Bone marrow (tissue), 2 donors: ENCODE measurements at places on chromosomes 12 and 14.

GRCh38 chr12:96237465-96238077, 43.4 kb downstream of the ELK3 start:
- DNase-seq = peak; percentile 94

DNA sequence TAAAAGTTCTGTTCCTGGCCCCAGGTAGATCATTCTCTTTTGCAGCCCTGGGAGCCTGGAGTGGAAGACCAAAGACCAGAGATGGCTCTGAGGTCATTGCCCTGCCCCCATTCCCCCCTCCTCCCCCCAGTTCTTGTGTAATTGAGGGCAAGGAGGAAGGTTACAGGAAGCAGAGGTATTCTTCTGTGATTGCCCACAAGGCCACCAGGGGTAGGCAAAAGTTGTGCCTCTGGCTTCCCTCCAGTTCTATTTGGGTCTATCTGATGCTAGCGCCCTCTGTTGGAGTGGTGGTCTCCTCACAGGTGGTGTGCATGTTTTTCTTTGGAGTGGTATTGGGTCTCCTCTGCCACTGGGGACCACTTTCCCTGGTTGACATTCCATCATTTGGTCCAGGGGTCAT, 41.2 kb upstream of the CRY1 start:
- DNase-seq = no peak

- peak; percentile 33 for DNase-seq
These were observed 25.0 kb downstream of the SH2B3 start for GRCh38 chr12:111430433-111431353.

GRCh38 chr14:64081174-64081746, 212.9 kb downstream of the ESR2 start:
- DNase-seq = no peak

DNA sequence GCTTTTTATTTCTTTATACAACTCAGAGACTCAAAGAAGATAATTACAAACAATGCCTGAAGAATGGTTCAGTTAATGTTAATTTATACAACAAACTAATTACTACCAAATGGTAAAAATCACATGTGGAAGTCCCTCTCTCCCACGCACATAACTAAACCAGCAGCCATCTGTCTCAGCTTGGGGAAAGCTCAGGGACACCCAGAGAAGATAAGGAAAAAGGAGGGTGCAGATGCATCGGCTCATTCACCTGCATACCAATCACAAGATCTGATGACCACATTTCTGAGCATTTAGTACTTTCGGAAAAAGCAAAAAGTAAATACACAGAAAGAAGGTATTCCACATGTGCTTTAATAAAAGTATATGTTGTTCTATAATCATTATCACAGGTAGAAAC, 136.3 kb downstream of the SOX5 start:
- DNase-seq = no peak

DNA sequence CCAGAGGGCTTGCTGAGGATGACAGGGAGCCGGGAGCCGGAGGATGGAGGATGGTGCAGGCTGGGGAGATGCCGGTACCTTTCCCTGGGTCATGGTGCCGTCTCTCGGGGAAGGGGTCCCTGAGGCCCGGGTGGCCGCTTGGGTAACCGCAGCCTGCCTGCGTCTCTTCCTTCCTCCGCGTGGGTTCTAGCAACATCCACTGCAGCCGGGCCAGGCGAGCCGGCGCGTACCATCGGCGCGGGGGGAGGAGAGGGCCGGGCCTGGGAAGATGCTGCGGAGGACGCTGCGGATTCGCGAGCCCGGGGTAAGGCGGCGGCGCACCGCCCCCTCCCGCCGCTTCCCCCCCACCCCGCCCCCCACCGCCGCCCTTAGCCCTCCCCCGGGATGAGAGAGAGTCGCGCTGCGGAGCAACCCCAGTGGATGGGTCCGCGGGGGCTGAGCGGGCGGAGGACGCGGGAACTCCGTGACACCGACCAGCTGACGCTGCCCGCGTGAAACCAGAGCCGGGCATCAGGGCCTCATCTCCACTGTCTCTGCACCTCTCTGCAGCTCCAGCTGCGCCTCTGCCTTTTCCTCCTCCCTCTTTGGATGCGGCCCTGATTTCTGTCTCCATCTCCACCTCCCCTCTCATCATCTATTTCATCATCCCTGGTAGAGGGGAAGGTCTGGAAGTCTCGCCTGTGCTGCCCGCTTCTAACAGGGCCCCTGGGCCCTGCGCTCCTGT, at the start of gene FAIM2:
Gene FAIM2, minus strand, starts transcription at position 201 of the 724 bp plus-strand sequence. Its CDS starts 108 bp downstream, at position 93.
- DNase-seq = no peak

DNA sequence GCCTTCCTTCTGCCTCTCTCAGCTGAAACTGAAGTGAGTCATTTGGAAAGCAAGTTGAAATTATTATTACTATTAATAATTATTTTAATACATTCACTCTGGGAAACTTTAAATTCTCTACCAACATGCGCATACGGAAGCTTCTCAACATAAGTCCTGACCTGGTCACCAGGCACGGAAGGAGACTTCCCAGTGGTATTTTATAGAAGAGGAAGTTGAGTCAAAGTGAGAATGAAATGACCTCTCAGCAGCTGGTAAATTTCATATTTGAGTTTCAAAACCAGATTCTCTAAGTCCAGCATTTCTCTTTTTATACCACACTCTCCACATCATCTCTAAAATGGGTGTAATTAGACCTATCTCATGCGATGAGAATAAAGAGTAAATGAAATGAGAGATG, 747.4 kb downstream of the VRK1 start:
- no peak for DNase-seq

- DNase-seq = no peak
These were observed 5.0 kb downstream of the SLC39A5 start for GRCh38 chr12:56234746-56235436.

GRCh38 chr12:53700567-53700966, 24.7 kb upstream of the ATP5MC2 start:
- no peak for DNase-seq

DNA sequence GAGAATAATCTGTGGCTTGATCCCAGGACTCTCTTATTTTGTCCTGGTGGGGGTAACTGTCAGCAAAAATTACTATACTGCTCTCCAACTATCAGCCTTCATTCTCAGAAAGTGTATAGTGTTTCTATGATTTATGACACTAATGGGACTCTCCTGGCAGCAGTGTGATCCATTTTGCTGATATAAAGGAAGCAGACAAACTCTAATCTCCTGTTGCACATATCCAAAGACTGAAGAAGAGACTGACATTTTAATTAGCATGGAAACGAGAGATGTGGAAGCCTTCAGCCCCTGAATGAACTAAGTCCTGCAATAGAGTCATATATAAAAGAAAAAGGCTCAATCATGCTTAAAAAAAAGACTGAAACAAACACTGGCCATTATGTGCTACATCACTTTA, 127.8 kb upstream of the SSTR1 start:
- no peak for DNase-seq

DNA sequence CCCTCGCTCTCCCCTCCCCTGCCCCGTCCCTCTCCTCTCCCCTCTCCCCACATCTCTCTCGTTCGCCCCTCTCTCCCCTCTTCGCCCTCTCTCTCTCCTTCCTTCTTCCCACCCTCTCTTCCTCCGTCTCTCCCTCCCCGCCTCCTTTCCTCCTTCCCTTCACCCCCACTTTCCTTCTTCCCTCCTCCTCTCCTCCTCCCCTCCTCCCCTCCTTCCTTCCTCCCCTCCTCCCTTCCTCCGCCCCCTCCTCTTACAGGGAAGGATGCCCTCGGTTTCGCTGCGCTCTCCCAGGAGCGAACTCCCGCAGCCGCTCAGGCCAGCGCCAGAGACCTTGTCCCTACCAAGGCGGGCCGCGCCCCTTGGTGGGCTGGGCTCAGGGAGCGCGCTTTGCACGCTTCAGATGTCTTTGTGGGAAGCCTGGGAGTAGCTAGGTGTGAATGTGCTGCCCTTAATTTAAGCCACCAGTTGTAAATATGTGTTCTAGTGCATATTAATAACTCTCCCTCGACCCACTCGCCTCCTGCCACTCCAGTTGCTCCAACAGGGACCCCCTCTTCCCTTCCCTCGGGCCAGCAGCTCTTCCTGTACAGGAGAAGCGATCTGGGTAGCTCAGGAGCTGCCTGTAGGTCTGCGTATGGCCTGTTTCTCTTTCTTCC, 13.3 kb upstream of the MAP3K9 start:
- DNase-seq = no peak

DNA sequence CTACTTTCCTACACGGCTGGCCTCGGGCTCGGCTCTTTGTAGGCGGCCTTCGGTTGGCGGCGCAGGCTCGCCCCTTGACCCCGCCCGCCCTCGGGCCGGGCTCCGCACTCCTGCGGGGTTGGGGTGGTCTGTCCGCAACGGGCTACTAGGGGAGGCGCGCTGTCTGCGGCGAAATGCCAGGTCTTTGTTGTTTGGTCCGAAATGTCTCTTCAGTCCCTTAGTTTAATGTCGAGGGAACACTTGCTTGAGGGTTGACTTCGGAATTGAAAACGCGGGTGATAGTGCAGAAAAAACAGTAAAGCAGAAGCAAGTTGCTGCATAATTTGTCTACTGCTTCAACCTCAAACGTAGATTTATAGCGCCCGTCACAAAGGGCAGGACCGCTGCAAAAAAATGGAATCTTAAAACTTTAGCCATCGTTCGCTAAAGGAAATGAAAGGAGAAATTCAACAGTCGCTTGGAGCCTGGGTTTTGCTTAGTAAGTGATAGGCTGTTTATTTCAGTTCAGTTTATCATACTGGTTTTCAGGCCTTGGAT, 390 bp downstream of the JKAMP start:
- no peak for DNase-seq

DNA sequence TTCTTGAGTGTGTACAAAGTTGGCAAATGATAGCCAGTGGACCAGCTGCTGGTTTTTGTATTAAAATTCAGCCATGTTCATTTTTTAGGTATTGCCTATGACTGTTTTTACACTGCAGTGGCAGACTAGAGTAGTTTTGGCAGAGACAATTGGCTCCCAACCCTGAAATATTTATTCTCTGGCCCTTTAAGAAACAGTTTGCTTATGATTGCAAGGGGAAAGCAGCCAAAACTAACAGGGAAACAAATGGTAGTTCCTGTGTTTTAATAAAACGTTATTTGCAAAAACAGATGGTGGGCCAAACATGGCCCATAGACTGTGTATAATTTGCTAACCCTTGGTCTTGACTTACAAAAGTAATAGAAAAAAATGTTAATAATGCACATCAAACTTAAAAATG, 110.2 kb downstream of the ALX1 start:
- no peak for DNase-seq

DNA sequence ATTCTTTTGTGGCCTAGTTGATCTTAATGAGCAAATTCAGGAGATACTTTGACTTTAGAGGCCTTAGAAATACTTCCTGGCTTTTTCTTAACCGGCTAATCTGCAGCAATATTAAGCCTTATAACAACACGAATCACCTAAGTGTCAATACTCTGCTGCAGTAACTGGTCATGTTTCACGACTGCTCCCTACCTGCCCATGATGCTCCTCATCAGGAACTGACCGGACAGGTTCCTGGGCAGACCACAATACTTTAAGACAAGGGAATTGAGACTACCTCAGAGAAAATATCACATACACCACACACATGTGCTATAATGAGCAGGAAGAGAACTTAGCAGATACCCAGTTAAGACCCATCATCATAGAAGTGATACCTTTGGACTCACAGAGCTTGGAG, 211.9 kb upstream of the BMP4 start:
- DNase-seq = no peak

DNA sequence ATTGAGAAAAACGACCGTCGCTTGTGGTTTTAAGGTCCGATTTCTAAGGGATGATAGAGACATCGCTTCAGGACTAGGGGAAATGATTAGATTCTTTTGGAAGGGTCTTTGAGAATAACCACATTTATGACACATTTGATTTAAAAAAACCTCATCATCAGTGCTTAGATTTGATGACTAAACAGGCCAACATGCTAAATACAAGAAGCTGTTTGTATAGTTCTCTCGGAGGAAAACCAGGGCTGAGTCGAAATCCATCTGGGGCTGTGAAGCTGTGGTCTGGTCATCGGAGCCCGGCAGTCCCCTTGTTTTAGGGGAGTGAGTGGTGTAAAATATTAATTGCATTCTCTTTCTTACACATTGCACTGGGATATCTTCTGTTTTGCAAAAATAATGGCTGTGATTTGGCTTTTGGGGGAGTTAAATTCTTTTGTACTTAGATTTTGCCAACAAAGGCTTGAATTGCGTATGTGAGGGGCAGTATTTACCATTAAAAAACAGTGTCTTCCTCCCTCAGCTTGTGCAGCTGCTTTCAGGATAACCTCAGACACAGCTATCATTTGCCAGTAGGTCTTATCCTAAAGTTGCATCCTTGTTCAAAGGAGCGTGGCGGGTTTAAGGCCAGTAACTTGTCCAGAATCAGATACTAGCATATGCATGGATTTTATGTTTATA, 550 bp downstream of the GNG2 start:
- no peak for DNase-seq

- DNase-seq = no peak
These were observed 17.1 kb downstream of the ANKRD9 start for GRCh38 chr14:102492531-102492910.

- DNase-seq = no peak
These were observed 36.1 kb downstream of the ASCL1 start for GRCh38 chr12:102993537-102993936.

GRCh38 chr12:93434256-93434865, 7.4 kb downstream of the UBE2N start:
- no peak for DNase-seq

- DNase-seq = no peak
These were observed 40.2 kb downstream of the RIC8B start for GRCh38 chr12:106814714-106815113.

- DNase-seq = no peak
These were observed 1.9 kb downstream of the RAD51AP1 start for GRCh38 chr12:4540638-4541037.

GRCh38 chr12:125193376-125194152, 128.3 kb downstream of the AACS start:
- no peak for DNase-seq

DNA sequence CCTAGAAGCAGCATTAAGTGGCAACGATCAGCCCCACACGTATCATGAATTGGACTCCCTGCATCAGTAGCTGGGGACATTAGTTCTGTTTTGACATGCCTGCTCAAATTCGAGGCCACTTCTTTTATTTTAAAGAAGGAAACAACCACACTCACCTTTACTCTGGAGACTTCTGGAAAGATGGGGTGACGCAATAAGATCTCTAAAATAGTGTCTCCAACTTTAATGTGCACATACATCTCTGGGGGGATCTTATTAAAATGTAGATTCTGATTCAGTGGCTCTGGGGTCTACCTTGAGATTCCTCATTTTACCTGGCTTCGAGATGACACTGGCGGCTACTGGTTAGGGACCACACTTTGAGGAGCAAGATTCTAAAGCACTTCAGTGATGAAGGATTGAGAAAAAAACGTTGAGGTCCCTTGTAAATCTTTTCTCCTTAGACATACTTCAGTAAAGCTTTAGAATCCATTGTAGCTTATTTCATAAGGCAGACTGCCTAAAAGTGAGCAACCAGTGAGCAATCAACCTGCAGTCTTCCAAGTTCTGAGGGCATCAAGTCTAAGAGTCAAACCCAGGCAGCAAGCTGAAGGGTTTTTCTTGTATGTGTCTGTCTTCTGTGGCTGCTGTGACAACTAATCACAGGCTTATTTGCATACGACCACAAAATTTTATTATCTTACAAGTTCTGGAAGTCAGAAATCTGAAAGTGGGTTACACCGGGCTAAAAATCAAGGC, 718.6 kb upstream of the TBX3 start:
- DNase-seq = no peak
